Brain (organoid and tissue), 16 donors: ENCODE measurements at places on chromosomes 1 and 21. TPM values are rescaled to one million over a fixed set of nuclear protein-coding genes. Genes with fewer than 3 reads are reported as not detected.

- no peak for DNase-seq
Measured at GRCh38 chr1:2986549-2987305, 34.5 kb upstream of the ACTRT2 start.

GRCh38 chr1:42420911-42421585 lies 34.8 kb downstream of the ZMYND12 start:
- DNase-seq = peak; percentile 97

DNA sequence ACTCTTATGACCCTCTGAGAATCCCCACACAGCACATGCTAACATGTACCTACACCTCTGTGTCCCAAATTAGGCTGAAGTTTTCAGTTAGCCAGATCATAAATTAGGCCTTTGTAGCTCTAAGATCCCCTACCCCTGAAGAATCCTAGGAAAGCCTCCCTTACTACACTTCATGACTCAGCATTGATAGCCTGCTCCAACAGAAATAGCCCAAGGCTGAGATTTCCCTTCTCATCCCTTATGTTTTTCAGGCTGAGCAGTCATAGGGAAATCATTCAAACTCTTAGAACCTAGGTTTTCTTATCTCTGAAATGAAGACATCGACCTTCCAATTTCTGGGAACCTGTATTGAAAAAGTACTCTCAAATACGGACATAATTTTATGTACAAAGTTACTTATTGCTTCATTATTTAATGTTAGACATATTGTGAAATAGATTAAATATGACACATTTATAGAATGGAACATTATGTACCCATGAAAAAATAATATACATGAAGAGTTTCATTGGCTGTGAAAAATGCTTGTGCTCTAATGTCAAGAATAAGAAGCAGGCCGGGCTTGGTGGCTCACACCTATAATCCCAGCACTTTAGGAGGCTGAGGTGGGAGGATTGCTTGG lies 122.4 kb upstream of the UBE2U start:
- DNase-seq = no peak

- DNase-seq = no peak
Measured at GRCh38 chr1:168821434-168821833, 92.4 kb upstream of the DPT start.

- no peak for DNase-seq
Measured at GRCh38 chr1:4969556-4970129, 315.2 kb downstream of the AJAP1 start.

GRCh38 chr21:25420831-25421230 lies 186.4 kb downstream of the MRPL39 start:
- no peak for DNase-seq

DNA sequence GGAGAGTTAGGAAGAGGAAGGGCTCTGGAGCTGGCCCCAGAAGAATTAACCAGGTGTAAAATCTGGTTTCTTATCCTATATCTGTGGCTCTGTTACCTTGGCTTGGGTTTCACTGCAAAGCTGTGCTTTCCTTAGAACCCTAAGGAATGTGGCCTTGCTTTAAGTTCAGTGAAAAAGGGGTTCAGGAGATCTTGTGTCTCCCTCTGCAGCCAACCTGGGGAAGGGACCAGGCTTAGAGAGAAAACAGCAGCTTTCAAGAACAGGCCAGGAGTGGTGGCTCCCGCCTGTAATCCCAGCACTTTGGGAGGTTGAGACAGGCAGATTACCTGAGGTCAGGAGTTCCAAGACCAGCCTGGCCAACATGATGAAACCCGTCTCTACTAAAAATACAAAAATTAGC lies 16.1 kb upstream of the MYCL start:
- DNase-seq = no peak

DNA sequence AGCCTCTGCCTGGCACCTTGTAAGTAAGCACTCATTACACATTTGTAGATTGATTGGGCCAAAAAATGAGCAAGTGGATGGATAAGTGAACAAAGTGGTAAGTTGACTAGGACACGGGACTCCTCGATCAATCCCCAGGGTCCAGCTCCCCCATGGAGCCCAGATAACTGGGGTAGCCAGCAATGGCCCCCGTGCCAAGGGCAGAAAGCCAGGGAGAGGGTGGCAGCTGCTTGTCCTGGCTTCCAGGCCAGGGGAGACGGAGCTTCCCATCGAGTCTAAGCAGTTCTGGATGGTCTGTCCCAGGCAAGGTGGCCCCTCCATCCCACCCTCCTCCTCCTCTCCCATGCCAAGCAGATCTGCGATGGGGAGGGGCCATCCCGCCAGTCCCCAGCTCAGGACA lies 91.4 kb downstream of the SPSB1 start:
- DNase-seq = no peak

DNA sequence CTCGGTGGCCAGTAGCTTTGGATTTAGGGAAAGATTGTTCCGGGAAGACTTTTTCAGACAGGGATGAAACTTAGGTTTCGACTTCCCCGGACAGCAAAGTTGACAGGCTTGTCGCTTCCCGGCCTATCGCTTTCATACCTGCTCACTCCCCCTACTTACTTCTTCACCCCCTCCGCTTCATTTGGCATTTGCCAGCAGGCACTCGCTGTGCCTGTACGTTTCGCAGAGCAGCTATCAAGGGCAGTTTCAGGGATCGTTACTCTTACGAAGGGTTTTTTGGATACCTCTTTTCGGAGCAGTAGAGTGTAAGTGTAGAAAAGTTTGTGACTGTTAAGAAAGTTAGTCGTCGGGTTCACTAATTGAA lies 393 bp downstream of the BLZF1 start:
- no peak for DNase-seq

DNA sequence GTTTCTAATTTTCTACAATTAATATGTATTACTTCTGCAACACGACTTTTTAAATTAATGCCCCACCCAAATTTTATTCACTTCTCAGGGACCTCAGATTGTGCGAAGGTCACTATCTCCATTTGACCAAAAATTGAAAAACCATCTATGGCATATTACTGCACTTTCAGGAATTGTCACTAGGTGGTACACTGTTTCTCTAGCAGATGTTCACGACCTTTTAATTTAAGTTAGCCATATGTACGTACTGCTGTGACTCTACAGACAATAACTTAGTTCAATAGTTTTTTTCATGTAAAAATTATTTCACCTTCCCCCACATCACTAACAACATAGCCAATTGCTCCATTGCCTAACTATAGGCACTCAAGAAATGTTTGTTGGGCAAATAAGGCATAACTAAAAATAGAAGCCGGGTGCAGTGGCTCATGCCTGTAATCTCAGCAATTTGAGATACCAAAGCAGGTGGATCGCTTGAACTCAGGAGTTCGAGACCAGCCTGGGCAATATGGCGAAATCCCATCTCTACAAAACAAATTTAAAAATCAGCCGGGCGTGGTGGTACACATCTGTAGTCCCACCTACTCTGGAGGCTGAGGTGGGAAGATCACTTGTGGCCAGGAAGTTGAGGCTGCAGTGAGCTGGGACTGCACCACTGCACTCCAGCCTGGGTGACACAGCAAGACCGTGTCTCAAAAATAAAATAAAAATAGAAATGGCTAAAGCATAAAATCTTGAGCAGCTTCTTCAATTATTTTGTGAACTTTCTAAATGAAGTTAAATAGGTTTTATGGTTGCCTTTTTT lies 75.7 kb upstream of the PKN2 start:
- DNase-seq = no peak

GRCh38 chr1:44628962-44629756 lies 45.1 kb downstream of the TMEM53 start:
- no peak for DNase-seq

DNA sequence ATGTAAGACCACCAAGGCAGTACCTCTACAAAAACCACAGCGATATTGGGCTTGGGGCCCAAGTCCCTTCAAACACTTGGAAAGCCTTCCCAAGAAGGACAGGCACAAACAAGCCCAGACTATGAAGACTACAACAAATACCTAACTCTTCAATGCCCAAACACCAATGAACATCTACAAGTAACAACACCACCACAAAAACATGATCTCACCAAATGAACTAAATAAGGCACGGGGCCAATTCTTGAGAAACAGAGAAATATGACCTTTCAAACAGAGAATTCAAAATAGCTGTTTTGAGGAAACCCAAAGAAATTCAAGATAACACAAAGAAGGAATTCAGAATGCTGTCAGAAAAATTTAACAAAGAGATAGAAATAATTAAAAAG lies 86.8 kb downstream of the COL24A1 start:
- DNase-seq = no peak

DNA sequence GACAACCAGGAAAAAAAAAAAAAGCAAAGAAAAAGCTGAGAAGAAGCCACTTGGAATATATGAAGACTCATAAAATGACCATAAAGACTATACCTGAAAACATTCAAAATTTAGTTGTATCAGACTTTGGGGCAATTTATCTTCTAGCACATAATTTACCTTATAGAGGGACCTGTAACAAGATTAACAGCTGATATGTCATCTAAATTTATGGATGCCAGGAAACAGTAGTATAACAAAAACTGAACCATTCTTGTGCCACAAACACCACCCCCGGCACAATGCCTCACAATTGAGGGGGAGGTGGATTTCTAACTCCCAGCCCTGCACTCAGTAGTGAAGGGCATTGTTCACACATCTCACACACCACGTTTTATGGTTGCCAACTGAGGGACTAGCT lies 1352.0 kb downstream of the BRINP3 start:
- DNase-seq = no peak

- peak; percentile 1 for DNase-seq
Measured at GRCh38 chr1:61808968-61809367, 66.7 kb downstream of the PATJ start.

- no peak for DNase-seq
Measured at GRCh38 chr1:183248989-183249691, 63.1 kb downstream of the LAMC2 start.

GRCh38 chr21:25406887-25407579 lies 200.2 kb downstream of the MRPL39 start:
- no peak for DNase-seq

GRCh38 chr21:29237110-29238052 lies 61.3 kb upstream of the BACH1 start:
- DNase-seq = no peak

DNA sequence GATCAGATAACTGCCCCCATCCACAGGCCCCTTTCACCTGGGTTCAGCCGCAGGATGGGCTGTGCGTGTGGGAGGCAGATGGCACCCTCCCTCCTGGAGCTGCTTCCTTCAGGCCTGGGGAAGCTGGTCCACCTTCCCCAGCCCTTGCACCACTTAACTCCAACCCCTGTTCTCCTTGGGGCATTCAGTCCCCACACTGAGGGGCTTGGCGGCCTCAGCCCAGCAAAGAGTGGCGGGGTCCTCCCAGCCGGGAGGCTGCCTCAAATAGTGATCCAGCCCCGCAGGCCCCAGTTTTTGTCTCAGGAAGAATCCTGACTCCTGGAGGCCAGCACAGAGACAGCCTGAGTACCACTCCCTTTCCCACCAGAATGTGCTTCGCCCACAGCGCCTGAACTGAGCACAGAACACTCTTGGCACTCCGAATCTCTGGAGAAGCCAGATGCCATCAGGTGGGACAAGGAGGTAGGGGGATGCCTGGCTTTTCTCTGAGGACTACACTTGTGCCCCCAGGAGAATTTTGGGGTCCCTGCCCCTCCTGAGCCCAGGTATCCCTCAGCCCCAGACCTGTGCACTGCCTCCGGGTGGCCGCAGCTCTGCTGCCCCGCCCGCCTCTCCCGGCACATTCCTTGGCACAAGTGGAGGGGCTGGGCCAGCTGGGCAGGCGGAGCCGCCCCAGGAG lies 936 bp downstream of the PAQR6 start:
- no peak for DNase-seq

DNA sequence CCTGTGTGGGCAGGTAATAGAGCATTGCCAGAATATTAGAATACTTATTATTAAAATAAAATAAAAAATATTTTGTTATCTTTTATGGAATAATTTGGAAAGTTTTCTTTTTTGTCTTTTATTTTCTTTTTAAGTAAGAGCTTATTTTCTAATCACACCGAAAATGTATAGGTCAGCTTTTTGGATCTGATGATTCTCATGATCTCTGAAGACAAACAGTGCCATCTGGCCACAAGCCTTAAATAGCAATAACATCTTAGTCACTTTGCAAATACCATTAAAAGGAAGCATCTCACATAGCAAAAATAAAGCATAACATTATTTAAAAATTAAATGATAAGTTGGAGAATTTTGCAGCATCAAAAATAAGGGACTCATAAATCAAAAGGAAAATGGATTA lies 213.8 kb downstream of the PLA2G4A start:
- no peak for DNase-seq

DNA sequence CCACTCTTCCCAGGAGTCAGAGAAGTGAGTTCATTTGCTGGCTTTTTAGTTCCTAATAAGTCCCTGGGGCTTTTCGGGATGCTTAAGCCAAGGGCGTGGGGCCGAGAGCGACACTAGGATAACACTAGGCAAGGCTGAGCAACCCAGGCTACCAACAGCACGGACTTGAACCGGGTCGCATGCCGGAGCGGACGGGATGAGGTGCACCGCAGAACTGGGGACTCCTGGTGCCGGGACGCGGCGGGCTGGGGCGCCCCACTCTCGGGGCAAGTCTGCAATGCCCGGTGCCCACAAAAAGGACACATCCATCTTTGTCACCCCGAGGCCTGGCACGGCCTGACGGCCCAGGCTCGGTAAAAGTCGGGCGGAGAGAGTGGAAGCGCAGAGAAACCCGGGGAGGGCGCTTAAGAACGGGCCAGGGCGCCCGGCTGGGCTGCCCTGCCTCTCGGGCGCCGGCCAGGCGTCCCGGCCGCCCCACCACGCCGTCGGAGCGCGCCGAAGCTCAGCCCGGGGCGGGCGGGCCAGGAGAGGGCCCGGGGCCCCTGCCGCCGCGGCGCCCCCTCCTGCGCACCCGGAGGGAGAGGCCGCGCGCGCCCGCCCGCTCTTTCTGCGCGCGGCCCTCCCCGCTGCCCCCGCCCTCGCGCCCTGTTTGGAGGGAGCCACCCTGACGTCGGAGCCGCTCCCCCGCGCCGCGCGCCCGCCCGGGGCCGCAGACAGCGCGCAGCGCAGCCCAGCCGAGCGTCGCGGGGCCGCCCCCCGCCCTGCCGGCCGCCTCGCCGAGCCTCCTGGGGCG lies at the start of gene NBL1:
Gene NBL1 (plus strand): TSS at position 710 of the 793 bp plus-strand sequence. CDS start 10,720 bp downstream, outside the sequence.
- DNase-seq = peak; percentile 66

DNA sequence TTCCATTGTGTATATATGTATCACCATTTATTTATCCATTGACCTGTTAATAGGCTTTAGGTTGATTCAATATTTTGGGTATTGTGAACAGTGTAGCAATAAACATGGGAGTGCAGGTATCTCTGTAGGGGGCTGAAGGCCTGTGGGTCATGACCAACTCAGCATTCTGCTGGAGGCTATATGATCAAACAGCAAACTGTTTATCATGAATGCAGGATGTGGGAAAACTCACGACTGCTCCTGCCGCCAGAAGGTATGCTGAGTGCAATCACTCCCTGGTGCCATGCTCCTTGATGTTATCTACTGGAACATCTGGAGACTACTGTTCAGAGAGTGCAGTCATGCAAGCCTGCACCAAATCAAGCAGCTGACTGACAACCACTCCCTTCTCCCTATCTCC lies 275.2 kb downstream of the COL11A1 start:
- no peak for DNase-seq

The CLCA4 gene
- 0.54 TPM for polyA plus RNA-seq

The PDE9A gene
- 19.1 TPM for polyA plus RNA-seq

The DRAXIN gene
- 15.1 TPM for polyA plus RNA-seq

The HES4 gene
- polyA plus RNA-seq = 4.9 TPM
